Activated T-helper 2 cell treated with anti-CD3 and anti-CD28 coated beads, Interferon-gamma antibody, Interleukin-2, Interleukin-4, amounts not matched to agents 10 μg/mL and 5 μg/mL and 100 μg/mL, durations not matched to agents 14 hours and 24 hours and 36 hours (primary cell): ENCODE measurements at places on chromosomes 2 and 18.

GRCh38 chr2:113255140-113256070 lies 23.3 kb downstream of the PAX8 start:
- DNase-seq = no peak

DNA sequence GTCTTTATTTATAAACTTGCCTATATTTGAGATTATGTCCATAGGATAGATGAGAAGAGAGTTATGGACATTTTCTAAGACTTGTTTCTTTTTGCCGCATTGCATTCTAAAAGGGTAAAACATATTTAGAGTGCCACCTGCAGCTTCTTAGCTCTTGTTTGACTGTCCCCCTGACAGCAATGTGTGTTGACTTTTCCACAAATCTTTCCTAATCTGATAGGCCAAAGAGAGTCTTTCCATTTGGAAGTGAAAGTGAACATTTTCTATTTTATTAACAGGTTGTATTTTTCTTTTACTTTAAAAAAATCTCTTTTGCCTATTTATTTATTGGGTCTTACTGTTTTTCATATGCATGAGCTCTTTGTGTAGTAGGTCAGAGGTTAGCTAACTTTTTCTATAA lies 58.4 kb downstream of the FMNL2 start:
- no peak for DNase-seq

GRCh38 chr2:159963700-159964099 lies 98.7 kb downstream of the PLA2R1 start:
- DNase-seq = no peak

DNA sequence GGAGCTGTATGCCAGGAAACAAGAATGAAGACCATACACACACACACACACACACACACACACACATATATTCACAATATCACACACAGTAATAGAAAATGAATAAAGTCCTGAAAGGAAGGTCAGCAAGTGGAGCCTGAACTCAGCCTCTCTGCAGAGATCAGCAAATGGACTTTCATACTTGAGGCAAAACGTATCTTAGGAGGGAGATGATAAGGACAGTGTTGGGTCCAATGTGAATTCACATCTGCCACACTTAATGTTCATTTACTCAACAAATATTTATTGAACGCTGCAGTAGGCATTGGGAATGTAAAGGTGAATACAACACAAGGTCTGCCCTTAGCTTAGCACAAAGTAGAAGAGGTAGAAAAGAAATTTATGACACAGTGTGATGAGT lies 2.7 kb upstream of the MTLN start:
- DNase-seq = no peak

DNA sequence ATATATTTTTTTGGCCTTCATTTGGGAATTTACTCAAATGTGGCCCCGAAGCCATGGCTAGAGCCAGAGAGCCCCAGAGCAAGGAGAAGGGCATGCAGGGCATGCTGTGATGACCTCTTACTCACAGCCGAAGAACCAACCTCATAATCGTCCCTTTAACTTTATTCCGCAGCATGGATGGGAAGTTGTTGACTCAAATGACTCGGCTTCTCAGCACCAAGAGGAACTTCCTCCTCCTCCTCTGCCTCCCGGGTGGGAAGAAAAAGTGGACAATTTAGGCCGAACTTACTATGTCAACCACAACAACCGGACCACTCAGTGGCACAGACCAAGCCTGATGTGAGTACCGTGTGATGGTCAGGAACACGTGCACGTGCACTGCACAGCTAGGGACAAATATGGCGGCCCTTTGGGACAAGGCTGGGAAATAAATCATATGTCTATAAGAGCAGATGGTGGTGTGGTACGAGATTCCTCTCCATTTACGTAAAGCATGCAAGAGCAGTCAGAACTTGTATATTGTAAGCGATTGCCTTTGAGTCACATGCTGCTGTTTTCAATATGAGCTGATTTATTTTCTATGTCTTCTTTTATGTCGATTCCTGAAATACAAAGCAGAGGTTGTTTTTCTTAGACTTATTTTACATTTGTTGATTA lies 280.9 kb downstream of the NEDD4L start:
- DNase-seq = no peak

DNA sequence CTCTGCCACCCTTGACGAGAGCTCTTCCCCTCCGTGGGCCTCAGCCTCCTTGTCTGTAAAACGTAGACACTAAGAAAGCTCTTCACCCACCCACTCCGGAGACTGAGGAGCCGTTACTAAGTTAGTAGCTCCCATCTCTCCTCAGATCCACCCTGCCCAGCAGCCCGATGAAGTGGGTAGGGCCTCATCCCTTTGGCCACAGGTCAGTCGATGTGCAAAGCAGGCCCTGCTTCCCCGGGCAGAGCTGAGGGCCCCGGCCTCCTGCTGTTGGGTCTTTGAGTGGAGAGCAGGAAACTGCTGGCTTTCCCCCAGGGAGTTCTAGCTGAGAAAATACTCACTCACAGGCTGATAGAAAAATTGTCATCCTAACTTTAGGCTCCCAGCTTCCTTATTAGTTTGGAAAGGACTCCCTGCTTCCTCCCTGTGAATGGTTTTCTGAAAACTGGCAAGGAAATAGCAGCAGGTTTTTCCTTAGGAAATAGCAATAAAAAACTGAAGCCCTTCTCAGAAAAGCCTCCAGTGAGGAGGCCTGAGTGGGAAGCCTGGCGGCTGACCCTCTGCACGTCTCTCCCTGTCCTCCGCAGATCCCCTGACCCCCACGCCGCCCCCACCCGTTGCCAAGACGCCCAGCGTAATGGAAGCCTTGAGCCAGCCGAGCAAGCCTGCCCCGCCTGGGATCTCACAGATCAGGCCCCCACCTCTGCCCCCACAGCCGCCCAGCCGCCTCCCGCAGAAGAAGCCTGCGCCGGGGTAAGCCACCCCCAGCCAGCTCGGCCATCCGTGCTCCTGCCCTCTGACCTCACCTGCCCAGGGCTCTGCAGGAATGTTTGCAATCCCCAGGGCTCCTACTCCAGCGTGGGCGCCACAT lies 30.2 kb downstream of the ITGB1BP1 start:
- no peak for DNase-seq
